NCI-H1694 (cell line): ENCODE measurements at places on chromosomes 5 and 9.

DNA sequence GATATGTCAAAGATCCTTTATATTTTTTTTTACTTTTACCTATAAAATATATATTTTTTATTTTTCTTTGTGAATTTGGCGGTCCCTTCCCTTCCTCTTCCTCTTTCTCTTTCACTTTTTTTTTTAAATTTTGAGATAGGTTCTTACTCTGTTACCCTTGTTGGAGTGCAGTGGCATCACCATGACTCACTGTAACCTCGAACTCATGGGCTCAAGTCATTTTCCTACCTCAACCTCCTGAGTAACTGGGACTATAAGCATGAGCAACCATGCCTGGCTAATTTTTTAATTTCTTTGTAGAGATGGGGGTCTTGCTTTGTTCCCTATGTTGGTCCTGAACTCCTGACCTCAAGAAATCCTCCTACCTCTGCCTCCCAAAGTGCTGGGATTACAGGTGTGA is 258.0 kb upstream of the CLINT1 start:
- DNase-seq: no peak

DNA sequence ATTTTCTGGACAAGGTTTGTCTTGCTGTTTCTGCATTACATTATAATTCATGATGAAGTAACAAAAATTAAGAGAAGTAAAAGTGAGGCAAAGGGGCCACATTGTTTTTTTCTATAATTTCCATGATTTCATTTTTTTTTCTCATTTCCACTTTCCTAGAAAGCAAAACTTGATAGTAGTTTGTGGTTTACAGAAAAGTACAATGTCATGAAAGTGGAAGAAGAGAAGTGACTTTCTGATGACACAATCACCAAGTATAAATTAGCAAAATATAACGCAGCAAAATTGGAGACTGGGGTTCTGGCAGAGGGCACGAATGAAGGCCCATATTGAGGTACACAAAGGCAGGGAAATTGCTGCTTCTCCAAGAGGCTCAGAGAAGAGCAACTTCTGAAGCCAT is 5.0 kb upstream of the IFNA14 start:
- DNase-seq: no peak

- no peak for DNase-seq
These were observed 24.9 kb upstream of the C5orf63 start for GRCh38 chr5:127098241-127098640.

DNA sequence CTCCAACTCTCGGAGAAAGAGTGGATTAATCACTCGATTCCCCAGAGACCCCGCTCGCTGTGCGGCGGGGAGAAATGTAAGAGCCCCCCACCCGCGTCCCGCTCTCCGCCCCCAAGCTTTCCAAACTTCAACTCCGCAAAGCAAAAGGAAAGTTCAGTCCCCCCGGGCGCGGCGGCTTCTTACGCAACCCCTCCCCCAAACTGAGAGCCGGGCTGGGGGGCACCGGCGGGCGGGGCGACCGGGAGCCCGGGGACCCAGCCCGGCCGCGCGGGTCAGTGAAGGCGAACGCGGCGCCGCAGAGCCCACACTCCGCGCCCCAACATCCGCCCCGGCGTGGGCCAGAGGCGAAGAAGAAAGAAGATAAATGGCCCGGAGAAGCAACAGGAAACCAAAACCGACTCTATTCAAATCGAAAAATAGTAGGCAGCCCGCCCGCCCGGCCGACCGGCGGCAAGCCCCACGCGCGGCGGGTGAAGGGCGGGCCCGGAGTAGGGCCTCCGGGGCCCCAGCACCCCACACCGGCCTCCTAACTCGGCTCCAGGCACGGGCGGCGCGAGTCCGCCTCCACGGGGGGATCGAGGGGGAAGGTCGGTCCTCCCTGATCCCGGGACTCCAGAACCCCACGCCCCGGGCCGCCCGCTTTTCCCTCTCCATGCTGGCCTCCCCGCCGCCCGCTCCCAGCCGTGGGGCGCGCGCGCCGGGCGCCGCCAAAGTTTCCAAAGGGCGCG is 720 bp downstream of the NOTCH1 start:
- no peak for DNase-seq

- DNase-seq: no peak
These were observed 29.5 kb downstream of the ZFYVE16 start for GRCh38 chr5:80437326-80437725.

DNA sequence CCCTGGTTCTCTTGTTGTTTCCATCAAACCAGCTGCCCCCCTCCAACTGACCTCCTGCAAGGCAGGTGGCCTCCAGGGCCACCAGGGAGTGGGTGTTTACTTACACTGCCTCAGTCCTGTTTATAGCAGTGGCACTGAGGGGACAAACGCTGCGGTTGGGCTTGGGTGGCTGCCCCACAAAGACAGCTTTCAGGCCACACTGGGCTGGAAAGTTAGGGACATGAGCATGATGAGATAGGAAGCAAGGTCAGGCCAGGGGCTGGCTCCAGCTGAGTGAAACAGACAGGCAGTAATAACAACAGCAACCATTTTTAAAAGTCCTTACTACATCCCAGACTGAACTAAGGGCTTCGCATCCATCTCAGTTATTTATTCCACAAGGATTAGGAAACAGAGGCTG is 20.6 kb downstream of the BOD1 start:
- no peak for DNase-seq

GRCh38 chr5:157568222-157568621 is 7.4 kb downstream of the ADAM19 start:
- DNase-seq: no peak

DNA sequence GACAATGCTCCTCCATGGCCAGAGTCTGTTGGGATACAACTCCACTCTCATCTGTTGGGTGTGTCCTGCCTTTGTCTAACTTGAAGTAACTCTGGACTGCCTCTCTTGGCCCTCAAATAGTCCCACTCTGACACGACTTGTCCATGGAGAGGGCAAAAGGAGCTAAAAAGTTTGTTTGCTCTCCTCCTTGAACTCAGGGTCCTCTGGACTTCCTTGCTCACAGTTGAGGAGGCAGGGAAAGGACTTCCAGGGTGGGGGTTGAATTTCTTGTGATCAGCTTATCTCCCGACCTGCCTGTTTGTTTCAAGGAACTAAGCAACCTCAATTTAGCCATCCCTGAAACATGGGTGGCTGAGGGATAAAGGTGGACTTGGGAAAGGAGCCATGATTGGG is 11.7 kb downstream of the DNAJB5 start:
- no peak for DNase-seq
